ENCODE measurements at places on chromosomes 1 and 21.
A peak's percentile ranks its signal among the peaks of the same experiment; 100 is the strongest.

GRCh38 chr1:162485236-162485635, 12.4 kb upstream of the UHMK1 start:
- no peak for DNase-seq

GRCh38 chr1:82491301-82492048, 690.7 kb downstream of the ADGRL2 start:
- no peak for DNase-seq

DNA sequence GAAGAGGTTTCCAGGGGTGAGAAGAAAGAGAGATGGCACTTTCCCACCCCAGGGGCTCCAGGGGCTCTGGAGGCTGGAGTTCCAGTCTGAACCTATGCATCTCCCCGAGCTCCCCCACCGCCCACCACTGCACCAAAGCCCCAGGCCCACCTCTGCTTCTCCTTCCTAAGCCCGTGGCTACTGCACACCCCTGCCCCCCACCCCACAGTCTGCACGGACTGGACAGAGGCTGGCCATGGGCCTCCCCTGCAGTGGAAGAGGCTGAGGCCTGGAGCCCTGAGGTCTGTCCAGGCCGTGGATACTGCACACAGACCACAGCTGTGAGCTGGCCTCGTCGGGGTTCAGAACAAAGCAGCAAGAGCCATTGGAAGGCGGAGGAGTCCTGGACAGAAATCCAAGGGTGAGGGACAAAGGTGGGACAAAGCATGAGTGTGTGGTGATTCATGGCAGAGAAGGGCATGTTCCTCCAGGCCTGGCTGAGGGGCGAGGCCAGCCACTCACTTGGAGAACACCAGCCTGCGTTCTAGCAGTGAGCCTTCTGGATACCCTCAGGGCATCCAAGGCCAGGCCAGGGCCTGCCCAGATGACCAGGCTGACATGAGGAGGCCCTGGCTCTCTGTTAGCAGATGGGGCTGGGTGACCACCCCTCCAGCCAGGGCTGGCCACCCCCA, 244.8 kb upstream of the VAMP3 start:
- no peak for DNase-seq

DNA sequence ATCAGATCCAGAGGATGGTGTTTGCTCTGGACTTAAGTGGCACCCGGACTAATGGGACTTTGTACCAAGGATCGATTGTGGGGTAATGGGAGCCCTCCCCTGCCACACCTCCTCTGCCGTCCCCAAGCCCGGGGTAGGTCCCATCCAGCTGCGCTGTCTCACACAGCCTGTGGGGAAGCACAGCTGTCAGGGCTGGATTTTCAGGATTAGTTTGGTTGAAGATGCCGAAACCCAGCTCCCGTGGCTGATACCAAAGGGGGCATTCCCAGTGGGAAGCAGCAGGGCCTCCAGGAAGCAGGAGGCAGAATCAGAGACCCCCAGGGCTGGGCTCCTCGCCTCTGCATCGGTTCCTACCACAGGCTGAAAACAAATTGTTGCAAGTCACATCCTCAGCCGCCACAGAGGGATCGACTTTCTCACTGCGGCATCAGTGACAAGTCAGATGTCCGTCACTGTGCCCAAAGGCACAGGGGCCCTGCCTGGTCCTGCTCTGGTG, 59.7 kb downstream of the MATN1 start:
- DNase-seq, result no peak

DNA sequence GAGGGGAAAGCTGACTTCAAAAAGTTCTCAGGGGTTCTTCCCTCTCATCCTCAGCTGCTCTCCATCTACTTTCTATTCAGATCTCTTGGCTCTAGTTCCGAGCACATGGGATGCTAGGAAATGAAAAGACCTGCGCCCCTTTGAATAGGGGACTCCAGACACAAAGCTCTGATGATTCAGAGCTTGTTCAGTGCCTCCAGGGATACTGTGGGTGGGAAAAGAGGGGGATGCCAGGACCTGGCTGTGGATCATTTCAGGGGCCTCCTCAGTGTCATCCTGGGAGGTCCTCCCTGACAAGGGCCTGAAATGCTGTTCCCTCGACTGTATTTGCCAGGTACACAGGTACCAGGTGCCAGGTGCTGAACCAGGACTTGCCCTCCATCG, 943 bp upstream of the KIAA0040 start:
- no peak for DNase-seq

GRCh38 chr1:152566681-152567080, at the start of gene LCE3E:
Gene LCE3E, minus strand, starts transcription at chr1:152566780. Its CDS starts 572 bp downstream, at chr1:152566208.
- no peak for DNase-seq

DNA sequence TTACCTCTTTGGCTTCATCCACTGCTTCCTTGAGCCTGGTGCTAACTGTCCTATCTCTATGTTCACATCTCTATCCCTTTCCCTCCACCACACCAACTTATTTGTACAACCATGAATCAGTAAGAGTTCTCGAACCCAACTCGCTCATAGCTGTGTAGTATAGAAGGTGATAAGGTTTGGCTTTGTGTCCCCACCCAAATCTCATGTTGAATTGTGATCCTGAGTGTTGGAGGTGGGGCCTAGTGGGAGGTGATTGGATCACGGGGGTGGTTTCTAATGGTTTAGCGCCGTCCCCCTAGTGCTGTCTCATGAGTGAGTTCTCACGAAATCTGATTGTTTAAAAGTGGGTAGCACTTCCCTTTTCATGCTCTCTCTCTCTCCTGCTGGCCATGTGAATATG, 235.6 kb upstream of the FMN2 start:
- DNase-seq, result no peak

DNA sequence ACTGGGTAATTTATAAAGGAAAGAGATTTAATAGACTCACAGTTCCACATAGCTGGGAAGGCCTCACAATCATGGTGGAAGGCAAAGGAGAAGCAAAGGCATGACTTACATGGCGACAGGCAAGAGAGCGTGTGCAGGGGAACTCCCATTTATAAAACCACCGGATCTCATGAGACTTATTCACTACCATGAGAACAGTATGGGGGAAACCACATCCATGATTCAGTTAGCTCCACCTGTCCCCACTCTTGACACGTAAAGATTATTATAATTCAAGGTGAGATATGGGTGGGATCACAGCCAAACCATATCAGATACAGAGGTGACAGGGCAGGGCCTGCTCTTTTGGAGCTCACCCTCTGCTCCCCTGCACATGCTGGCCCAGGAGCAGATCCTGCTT, 31.4 kb upstream of the TMEM61 start:
- no peak for DNase-seq

DNA sequence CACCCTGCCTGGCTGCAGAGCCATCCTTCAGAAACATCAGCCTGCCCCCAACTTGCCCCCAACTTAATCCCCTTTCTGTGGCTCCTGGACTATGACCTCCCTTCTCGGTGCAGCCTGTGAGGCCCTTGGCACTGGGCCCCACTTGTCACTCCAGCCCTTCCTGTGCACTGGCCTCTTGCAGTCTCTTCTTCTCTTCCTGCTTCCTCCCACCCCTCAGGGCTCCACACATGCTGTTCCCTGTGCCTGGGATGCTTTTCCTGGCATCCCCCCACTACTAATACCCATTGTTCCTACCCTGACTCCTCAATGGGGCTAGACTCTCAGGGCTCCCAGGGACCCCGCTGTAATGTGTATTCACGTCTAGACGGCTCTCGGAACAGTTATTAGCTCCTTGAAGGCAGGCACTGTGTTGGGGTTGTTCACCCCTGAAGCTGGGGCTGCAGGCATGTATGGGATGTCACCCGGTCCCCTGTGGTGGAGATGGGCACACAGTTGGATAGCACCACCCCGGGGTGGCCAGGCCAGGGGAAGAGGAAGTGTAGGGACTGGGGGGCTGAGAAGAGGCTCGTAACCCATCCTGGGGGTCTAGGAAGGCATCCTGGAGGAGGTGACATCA, 4.5 kb downstream of the LDLRAD1 start:
- DNase-seq, result peak; percentile 7

GRCh38 chr1:91763252-91763651, 122.7 kb downstream of the TGFBR3 start:
- DNase-seq, result no peak

- DNase-seq, result peak; percentile 50
Measured at GRCh38 chr1:52602856-52603600, 857 bp downstream of the GPX7 start.

Measured in activated CD4-positive, alpha-beta memory T cell treated with anti-CD3 and anti-CD28 coated beads for 36 hours (primary cell).